ENCODE measurements at places on chromosomes 1 and 21.

DNA sequence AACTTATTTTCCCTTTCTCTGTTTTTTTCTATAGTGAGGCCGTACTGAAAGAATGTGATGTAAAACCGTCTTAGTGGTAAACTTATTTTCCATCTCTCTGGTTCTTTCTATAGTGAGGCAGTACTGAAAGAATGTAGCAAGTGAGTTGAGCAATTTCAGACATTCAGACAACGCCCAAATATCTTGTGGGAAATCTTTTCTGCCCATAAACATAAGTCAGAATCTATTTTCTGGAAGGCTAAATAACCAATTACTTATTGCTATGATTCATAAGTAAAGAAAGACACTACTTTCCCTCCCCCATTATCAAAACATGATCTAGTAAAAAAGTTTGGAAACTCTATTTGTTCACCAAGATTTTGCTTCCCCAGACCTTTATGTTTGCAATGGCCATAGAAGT, 18.8 kb upstream of the SCCPDH start:
- DNase-seq: no peak

- no peak for DNase-seq
Observed at GRCh38 chr1:5481889-5482288, 510.3 kb downstream of the NPHP4 start.

DNA sequence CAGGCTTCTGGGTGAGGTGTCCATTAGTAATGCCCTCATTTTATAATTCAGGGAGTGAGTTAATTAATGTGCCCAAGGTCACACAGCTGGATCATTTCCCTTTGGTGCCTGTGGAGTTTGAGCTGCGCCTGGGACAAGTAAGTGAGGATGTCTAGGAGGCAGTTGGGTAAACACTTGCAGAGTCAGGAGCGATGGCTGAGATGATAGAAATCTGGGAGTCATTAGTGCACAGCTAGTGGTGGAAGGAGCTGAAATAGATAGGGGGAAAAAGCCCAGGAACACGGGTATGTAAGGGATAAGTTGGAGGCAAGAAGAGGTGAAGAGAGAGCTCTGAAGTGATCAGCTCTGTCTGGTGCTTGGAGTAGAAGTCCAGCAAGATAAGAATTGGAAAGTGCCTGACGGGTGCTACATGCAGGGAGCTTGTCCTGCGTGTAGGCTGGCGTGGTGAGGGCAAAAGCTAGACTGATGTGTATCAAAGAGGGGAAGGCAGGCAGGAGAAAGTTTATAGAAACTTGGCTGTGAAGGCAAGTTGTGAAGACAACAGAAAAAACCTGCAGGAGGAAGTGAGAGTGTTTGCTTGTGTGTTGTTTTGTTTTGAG, 1.7 kb upstream of the SCAF4 start:
- no peak for DNase-seq

GRCh38 chr1:205630241-205630640, 1.6 kb downstream of the ELK4 start:
- DNase-seq: no peak

DNA sequence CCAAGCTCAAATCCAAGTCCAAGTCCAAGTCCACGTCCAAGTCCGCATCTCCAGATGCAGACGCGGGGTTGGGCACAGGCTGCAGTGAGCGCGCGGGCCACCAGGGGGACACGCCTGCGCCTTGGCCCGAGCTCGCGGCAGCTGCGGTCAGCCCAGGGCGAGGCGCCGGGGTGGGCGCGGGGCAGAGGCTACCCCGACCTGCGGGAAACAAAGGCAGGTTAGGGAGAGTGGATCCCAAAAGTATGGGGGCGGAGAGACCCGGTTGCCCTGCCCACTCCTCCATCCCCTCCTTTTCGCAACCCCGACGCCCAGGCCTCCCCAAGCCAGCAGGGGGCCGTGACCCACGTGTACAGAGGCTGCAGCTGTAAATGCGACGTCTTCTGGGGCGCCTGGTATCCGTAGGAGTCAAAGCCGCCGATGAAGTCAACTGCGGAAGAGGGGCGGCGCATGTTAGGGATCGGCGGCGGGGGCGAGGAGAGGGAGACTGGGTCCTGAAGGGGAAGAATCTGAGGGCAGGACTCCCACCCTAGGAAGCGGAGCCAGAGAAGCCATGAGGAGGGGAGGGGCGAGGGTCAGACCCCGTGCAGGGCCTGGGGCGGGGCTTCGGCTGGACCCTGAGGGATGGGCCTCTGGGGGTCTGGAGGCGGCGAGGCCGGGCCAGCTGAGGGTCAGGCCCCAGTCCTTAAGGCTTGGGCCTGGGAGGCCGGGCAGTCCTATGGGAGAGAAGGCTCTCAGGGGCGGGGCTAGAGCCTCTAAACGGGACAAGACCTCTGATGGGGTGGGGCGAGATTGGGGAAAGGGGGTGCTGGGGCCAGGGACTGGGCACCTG, 58.0 kb downstream of the NKAIN1 start:
- DNase-seq: no peak

DNA sequence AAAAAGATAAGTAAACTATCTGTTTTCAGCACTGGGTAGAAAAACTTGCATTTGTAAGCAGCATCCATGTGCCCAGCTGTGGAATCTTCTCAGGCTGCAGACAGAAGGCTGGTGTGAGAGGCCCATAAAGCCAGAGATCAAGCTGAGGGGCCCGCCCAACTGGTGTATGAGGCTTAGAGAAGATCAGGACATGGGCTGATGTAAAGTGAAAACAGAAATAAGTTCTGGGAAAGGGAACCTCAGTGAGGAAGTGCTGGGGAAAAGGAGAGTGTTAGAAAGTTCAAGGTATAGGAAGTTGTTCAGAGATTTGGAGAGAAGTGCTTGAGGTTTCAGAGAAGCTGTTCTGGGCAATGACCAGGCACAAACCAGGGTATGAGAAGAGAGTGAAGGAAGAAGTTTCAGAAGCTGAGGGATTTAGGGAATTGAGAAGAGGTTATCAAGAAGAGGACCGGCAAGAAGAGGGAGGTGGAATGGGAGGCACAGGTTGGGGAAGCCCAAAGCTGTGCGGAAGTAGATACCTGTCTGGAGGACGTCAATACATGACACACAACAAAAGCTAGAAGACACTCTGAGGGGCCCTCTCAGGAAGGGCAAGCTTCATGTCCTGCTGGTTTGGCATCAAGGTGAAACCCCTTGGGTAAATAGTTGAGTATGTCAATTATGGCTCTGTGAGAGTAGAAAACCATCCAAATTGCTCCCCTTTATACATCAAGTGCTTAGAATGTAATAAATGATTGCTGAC, 2.7 kb upstream of the CD5L start:
- no peak for DNase-seq

GRCh38 chr1:20885121-20885520, 98.0 kb upstream of the HP1BP3 start:
- DNase-seq: no peak

GRCh38 chr21:42473498-42474042, 22.5 kb downstream of the RSPH1 start:
- no peak for DNase-seq

GRCh38 chr1:203463469-203464062, 12.0 kb upstream of the PRELP start:
- DNase-seq: no peak

GRCh38 chr1:19058476-19058797, 102.0 kb upstream of the IFFO2 start:
- DNase-seq: no peak

GRCh38 chr1:83970114-83970513, 28.8 kb downstream of the TTLL7 start:
- DNase-seq: no peak

- DNase-seq: no peak
Observed at GRCh38 chr1:42807056-42807668, 9.8 kb upstream of the ERMAP start.

DNA sequence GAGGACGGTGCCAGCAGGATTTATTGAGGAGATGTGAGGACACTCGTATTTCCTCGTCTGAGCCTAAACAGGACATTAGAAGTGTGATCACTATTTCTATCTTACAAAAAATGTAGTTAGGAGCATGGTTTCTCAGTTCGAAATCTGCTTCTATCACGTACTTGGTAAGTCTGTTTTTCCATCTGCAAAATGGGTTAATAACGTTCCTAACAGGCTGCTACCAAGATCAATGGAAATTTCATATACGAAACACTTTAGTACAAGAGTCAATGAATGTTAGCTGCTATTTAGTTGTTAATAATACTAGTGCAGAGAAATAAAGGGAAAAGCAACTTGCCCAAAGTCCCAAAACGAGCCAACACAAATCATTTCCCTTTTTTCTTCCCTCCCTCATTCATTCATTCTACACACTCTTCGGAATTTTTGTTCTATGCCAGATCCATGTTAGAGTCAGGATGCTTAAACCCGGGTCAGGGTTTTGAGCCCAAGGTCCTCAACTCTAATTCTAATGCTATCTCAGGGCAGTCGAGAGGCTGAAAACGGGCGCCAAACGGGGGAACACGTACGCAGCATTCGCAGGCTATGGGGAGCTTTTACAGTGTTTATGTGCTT, 608 bp downstream of the SNRNP40 start:
- DNase-seq: no peak

DNA sequence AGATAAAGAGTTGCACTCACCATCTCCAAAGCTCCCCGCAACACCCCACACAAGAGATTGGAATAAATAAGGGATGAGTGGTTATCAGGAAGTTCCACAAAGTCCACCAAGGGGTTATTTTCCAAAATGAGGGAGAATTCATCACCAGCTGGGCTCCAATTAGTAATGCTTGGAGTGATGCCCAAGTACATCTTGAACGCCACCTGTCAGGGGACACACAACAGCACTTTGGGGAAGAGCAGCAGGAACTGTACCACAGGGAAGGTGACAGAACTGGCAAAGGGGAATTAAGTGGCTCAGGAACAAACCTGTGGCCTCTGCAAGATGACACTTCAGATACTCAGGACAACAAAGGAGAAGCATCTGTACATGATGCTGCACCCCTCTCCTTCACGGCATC, 11.5 kb downstream of the TRAPPC3 start:
- DNase-seq: no peak

DNA sequence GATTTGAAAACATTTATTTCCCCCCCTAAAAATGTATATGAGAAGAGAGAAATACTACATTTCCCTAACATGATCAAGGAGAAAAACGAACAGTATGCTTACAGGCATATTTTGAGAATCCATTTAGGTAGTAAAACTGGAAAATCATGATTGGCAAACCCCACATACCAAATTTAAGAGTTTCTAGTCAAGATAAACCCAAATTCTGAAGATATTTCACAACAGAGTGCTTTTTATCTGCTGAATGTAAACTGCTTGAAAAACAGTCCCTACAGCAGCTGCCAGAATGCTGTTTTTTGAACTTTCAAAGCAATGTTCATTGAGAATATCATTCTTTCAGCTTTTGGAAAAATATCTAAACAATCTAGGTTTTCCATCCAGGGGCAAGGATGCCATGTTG, 31.0 kb downstream of the ASH1L start:
- no peak for DNase-seq

GRCh38 chr1:232878086-232878485, 72.3 kb upstream of the NTPCR start:
- DNase-seq: no peak

GRCh38 chr1:51847294-51847920, 31.1 kb downstream of the NRDC start:
- DNase-seq: no peak

DNA sequence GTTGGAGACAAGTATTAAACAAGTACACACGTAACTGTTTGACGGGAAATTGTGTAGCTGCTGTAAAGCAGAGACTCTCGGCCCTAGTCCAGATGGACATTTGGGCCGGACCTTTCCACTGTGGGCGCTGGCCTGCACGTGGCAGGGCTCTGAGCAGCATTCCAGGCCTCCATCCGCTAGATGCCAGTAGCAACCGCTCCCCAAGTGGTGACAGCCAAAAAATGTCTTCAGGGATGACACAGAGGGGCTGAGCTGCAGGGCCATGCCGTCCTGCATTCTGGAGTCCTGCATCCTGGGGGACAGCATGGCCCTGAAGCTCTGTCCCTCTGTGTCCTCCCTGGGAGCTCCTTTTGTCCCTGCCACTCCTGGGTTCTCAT, 24.8 kb downstream of the A3GALT2 start:
- DNase-seq: no peak

DNA sequence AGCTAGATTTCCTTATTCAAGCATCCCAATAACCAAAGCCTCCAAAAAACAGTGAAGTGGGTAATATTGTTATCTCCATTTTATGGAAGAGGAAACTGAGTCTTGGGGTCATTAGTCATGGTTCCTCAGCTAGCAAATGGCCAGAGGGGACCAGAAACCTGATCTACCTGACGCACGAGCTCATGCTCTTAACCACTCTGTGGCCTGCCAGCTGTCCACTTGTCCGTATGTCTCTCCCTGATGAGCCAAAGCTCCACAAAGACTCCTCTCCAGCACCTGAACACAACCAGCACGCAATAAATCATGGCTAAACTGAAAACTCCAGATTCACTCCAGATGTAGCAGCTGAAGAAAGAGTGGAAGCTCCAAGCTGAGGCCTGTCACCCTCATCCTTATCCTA, 5.8 kb downstream of the CAPN8 start:
- DNase-seq: no peak

GRCh38 chr1:3671371-3672180, 19.3 kb downstream of the TP73 start:
- no peak for DNase-seq

GRCh38 chr1:2082064-2082463, 31.9 kb downstream of the PRKCZ start:
- DNase-seq: no peak

DNA sequence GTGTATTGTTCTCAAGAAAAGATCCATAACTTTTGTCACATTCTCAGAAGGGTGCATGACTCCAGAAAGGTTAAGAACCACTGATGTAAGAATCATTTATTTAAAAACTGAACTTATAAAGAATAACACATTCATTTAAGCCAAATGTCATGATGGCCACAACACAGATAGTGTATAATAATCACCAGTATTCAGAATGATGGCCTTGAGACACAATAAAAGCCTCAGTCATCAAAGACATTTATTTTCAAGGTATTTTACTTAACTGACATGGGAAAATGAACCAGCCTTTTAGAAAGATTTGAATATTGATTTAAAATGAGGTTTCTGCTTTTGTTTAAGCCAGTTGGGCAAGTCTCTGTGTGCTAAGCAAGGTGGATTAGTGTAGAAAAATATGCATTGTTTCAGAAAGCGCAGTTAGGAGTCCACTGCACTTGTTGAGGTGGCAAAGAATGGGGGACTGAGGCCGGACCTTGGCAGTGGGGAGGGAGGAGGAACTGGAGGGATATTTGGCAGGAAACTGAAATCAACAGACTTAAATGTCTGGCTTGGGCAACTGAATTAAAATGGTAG, 371.9 kb upstream of the ESRRG start:
- DNase-seq: no peak

- DNase-seq: no peak
Observed at GRCh38 chr21:45270306-45270821, 17.3 kb downstream of the POFUT2 start.

- DNase-seq: no peak
Observed at GRCh38 chr1:247115141-247115510, 11.0 kb upstream of the ZNF669 start.

- DNase-seq: no peak
Observed at GRCh38 chr1:156391701-156392100, 22.7 kb downstream of the RHBG start.
